ENCODE measurements at places on chromosomes 11 and 22.

DNA sequence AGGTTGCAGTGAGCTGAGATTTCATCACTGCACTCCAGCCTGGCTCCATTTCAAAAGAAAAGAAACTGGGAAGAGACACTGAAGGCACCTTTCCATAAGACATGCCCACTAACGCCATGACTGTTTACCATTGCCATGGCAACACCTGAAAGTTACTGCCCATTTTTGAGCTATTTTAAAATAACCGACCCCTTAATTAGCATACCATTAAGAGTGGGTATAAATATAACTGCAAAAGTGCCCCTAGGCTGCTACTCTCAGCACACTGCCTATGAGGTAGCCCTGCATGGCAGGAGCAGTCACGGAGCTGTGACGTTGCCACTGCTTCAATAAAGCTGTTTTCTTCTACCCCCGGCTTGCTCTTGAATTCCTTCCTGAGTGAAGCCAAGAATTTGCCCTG is 9.9 kb upstream of the RNASEH2C start:
- no peak for DNase-seq

- no peak for DNase-seq
These were observed 14.8 kb upstream of the RASD2 start for GRCh38 chr22:35525687-35526332.

DNA sequence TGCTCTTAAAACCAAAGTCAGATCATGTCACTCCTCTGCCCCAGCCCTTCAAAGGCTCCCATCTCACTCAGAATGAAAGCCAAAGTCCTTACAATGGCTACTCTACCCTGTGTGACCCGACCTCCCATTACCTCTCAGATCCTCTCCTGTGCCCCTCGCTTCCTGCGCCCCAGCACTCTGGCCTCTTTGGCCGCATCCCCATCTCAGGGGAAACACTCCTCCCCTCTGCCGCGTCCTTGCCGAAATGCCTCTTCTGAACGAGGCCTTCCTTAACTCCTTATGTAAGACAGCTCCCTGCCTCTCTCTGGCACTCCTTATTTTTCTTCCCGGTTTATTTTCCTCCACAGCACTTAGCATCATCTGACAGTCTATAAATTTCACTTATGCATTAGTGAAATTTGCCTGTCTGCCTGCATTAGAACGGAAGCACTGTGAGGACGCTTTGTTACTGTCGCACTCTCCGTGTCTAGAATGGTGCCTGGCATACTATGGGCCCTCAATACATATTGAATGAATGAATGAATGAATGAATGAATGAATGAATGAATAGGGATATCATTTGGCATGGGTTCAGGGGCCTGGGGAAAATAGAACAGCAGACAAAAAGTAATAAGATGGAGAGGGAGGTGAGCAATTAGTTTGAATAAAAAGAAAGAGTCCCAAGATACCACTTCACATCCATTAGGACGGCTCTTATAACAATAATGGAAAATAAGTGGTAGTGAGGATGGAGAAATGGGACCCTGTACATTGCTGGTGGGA is 137.8 kb downstream of the CEP164 start:
- no peak for DNase-seq

DNA sequence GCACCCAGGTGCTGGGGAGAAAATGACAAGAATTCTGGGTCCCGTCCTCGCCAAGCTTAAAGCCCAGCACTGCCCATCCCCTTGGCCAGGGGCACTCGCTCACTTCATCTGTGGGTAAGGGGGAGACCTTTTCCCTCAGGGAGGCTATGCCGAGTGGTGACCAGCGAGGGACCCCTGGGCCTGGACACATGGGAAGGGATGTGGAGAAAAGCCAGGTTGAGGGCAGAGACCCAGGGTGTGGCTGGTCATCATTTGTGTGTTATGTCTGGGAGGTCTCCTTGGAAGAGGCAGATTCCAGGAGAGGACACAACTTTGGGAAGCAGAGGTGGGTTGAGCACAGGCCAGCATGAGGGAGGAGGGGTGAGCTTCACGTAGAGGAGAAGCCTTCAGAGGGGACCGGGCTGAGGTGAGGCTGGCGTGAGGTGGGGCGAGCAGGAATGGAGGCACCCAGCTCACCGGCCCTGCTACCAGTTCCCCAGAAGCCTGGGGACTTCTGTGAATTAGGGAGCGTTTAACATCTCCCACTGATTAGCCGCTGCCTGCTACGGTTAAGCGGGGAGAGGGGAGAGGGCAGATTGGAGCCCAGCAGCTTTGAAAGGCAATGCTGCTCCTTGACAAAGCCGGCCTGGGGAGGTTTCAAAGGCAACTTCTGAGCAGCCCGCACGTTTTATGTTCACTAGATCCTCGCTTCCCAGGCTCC is 25.8 kb upstream of the NECTIN1 start:
- no peak for DNase-seq

DNA sequence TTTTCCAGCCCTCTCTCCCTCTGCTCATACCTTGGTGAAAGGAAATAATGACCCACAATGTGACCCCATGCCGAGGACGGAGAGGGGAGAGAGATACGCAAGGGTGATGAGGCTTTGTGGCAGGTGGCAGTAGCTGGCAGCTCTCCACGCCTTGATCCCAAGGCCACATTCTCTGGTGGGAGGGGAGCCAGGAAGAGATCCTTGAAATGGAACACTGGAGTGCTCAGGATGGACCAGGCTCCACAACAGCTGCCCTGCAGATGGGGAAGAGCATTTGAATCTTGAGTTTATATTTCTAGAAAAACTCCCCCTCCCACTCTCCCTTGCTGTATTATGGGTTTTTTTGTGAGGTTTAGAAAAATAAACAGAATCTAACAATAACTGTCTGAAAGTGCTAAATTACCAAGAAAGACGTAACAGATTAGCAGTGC is 61.6 kb upstream of the CDON start:
- DNase-seq = no peak

Measured in WTC11 (cell line).